Fibroblast of the aortic adventitia (primary cell): ENCODE measurements at places on chromosomes 11 and 22.

DNA sequence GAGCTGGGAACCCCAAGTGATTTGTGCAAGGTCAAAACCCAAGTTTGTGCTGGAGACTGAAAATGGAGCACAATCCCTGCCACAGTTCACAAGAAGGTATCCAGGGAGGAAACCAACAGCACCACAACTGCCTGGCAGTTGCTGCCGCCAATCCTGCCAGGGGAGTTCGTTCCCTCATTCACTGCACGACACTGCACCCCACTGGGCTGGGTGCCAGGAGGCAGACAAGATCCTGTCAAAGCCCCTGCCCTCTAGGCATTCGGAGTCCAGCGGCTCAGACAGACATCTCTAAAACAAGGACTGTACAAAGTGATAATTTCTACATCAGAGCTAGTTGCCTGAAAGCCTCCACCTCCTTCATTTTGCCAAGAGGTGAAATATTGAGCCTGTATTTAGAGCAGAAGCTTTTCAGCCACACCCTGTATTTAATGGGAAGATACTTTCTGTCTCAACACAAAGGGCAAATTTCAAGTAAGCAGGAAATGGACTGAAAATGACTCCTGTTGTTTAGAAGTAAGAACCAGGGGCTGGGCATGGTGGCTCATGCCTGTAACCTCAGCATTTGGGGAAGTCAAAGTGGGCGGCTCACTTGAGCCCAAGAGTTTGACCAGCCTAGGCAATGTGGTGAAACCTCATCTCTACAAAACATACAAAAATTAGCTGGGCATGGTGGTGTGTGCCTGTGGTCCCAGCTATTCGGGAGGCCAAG is 277.4 kb upstream of the NARS2 start:
- no peak for DNase-seq

DNA sequence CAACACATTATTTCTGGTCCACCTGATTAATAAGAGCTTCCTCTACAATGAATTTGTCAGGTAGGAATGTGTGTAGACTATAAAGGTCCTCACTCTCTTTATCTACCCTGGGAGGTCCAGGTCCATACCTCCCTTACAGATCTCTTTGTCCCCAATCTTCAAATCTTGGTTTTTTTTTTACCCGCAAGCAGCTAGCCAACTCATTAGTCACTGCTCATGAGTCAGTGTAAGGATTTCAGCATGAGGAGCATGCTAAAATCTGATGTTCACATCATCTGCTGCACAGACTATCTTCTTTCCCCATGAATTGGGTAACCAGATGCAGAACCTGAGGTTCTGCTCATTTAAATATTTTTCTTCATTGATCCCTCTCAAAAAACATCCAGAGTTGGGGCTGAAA is 397.0 kb upstream of the ISX start:
- DNase-seq: no peak

DNA sequence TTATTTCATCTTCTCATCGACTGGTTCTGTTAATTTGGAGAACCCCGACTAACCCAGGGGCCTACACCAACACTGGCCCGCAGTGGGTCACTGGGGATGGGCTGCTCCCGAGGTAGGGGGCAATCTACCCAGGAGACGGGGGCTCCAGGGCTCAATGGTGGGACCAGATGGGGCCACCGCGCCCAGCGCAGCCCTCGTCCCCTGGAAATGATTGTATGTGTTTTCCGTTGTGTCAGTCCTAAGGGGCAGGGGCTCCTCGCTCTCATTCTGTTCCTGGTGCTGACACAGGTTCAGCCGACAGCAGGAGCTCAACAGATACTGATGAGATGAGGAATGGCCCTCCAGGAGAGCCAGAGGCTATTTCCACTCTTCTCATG is 20.7 kb downstream of the A4GALT start:
- no peak for DNase-seq

- DNase-seq: peak; percentile 57
These were observed 55.7 kb downstream of the CD82 start for GRCh38 chr11:44621140-44621681.

DNA sequence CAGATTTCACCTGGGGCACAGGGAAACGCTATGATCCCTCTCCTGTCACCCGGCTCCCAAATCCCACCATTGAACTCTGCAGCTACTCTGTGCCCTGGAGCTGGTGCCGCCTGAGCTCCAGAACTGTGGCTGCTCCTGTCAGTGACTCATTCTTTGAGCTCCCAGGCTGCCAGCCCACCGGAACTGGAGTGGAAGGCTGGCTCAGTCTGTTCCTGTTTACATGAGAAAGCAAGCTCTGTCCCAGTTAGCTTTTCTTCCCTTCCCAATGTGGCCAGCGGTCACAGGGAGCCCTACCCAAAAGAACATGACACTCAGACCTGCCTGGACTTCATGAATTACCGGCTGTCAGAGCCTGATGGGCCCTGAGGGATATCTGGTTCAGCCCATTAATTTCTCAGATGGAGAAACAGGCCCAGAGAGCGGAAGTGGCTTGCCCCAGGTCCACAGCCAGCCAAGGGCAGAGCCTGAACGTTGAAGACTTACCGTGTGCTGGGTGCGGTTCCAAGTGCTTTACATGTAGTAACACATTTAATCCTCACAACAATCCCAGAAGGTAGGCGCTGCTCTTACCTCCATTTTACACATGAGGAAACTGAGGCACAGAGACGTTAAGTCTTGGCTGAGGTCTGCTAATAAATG is 23.8 kb upstream of the IGSF22 start:
- peak; percentile 60 for DNase-seq
